Jurkat, Clone E6-1 (cell line): ENCODE measurements at places on chromosomes 12 and 14.

- peak; percentile 41 for DNase-seq
These were observed 5.0 kb downstream of the CMKLR1 start for GRCh38 chr12:108333898-108334699.

GRCh38 chr12:25552681-25553080 is 402 bp downstream of the LMNTD1 start:
- DNase-seq, result no peak

DNA sequence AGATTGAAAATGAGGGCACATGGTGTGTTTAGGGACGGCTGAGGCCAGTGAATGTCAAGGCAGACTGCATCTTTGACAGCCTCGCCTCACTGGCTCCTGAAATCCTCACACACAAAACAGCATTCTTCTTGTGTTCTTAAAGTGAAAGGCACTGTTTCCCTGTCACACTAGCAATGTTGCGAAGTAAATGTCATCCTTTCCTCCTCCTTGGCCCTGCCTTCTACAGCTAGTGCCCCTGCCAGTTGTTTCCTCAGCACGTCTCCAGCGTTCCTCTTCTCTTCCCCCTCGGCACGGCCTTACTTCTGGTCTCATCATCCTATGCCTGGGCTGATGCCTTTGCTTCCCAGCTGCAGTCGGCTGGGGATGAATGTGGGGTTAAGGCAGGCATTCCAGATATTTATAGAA is 129.4 kb upstream of the DNM1L start:
- no peak for DNase-seq

DNA sequence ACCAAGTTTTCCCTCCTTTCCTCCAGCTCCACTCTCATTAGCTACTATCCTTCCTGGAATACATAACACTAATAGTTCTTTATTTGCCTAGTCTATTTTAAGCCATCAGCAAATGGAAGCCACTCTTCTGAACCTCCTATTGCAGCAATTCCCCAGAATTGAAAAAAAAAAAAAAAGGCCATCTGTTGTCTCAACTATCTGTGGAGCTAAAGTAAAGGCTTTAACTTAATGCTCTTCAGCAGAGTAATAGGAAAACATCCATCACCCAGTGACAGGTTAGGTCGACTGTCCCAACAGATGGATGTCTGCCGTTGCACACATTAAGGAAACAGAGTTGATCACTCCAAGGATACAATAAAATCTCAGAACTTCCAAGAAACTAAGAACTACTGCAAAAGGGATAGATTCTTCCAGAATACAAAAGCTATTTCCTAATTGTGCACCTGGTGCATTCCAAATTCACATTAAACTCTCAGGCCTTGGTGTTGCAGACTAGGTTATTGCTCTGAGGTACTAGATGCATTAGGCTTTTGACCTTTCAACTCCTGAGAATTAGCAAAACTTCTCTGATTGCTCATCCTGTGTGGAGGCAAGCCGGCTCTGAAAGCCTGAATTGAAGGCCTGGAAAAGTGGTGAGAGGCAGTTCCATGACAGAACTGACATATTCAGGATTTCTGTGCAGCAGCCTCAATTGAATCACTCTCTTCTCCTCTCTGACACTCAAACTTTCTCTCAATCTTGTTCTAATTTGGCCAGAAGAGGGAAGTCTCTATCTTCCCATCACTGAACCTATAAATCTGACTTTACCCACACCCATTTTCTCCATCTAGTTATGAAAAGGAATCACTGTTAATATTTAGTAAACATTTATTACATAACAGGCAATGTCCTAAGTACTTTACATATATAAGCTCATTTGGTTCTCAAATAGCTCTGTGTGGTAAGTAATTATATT is 238.4 kb upstream of the HMGA2 start:
- no peak for DNase-seq

GRCh38 chr12:116863275-116863767 is 17.9 kb downstream of the HRK start:
- DNase-seq, result no peak

- DNase-seq, result no peak
These were observed 38.3 kb downstream of the NEUROD4 start for GRCh38 chr12:55058082-55058481.

- DNase-seq, result no peak
These were observed 64.6 kb downstream of the KIF21A start for GRCh38 chr12:39378341-39378740.
